ENCODE measurements at places on chromosomes 6 and 20.
A peak's percentile ranks its signal among the peaks of the same experiment; 100 is the strongest.

DNA sequence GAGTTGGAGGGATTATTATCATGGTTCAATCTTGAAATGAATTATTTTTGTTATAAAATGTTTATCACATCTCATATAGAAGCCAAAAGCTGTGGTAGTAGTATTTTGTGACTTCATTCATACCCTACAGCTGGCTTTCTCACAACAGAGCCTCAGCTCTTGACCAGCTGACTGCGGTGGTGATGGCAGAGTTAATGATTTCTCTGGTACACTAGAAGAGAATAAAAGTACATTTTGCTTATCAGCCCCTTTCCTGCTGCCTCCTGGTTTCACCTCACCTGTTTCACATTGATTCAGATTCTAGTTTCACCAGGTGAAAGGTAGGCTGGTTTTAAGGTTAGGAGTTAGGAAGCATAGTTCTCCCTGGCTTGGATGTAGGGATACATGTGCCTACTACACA lies 55.7 kb downstream of the AFG1L start:
- DNase-seq, result no peak

- no peak for DNase-seq
These were observed 713.4 kb downstream of the CD109 start for GRCh38 chr6:74409447-74409846.

DNA sequence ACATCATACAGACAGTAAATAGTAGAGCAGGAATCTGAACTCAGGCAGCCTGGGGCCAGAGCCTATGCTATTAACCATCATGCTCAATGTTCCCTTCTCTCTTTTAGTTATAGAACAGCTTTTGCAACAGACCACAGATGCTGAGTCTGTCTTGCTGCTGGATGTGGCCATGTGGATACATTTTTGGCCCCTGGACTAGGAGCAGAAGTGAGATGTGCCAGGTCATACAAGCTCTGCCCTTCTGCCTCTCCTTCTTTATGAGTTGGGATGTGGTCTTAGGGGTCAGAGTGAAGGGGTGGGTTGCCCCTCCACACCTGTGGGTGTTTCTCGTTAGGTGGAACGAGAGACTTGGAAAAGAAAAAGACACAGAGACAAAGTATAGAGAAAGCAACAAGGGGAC lies 14.6 kb upstream of the AARS2 start:
- DNase-seq, result no peak

GRCh38 chr6:75230484-75231325 lies 12.9 kb downstream of the COX7A2 start:
- no peak for DNase-seq

GRCh38 chr6:3162565-3163247 lies 5.4 kb upstream of the TUBB2A start:
- peak; percentile 64 for DNase-seq

DNA sequence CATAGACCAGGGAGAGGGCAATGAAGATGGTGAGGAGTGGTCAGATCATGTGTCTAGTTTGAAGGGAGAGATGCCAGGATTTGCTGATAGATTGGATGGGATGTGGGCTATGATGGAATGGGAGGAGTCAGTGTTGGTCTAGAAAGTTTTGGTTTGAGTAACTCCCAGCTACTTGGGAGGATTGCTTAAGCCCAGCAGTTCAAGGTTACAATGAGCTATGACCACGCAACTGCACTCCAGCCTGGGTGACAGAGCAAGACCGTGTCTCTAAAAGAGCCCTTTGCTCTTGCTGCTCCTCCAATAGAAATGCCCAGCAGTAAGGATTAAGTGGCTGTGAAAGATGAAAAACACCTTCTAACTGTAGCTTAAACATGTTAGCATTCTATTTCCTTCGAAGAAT lies 18.2 kb upstream of the LAMP5 start:
- DNase-seq, result no peak

DNA sequence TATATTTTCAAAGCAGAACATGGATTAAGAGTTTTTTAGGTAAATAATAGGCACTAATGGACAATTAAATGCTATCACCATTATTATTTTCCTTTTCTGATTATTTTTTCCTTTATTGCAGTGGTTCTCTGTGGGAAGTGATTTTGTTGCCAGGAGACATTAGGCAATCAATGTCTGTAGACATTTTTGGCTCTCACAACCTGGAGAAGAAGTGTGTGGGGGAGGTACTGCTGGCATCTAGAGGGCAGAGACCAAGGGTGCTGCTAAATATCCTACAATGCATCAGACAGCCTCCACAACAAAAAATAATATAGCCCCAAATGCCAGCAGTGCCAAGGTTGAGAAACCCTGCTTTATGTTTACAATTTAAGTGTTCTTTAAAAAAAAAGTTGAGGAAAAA lies 8.3 kb downstream of the IFNGR1 start:
- no peak for DNase-seq

DNA sequence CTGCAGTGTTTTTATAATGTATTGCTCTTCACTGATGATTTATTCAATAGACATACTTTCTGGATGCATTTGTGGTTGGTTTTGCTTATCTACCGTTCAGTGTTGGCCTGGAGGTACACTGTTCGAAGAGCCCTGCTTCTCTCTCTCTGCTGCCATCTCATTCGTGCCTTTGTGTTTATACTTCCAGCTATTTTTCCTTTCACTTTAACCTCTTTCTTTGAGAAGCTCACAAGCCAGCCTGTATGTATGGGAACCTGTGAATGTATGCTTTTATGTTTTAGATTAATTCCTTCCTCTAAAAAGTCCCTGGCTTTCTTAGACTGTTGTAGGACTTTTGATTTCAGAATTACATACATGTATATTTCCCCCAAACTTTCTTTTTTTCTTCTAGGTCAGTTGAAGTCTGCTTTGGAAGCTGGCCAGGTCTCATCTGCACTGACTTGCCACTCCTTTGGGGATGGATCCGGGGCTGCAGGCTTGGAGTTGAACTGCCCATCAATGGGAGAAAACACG lies 83.0 kb downstream of the SCAND1 start:
- no peak for DNase-seq

DNA sequence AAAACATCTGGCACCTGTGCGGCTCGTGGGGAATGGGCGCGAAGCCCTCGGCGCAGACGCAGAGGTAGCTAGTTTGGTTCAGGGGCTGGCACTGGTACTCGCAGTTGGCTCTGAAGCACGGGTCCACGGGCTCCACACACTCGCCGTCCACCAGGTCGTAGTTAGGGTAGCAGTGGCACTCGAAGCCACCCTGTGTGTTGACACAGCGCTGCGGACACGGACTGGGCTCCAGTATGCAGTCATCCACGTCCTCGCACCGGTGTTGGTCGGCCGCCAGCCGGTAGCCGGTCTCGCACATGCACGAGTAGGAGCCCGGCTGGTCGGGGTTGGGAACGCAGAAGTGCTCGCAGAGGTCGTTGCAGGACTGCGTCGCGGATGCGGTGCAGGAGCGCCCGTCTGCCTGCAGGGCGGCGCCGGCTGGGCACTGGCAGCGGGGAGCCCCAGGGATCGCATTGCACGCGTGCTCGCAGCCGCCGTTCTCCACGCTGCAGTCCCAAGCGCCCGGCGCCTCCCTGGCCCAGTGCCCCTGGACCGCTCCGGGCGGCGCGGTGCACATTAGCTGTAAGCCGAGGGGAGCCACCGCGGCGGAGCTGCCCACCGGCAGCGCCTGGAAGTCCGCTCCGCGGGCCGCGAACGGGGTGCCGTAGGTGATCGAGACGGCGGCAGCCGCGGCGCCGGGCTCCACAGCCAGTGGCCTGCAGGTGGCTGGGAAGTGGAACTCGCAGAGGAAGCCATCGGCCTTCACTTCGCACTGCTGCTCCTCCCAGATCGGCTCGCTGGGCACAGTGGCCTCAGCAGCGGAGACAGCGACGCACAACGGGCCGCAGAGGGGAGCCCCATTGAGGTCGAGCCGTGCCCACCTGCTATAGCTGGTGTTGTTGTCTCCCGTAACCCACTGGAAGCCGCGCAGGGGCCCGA lies 930 bp downstream of the THBD start:
- peak; percentile 51 for DNase-seq

- DNase-seq, result no peak
These were observed 22.8 kb upstream of the RBBP8NL start for GRCh38 chr20:62449951-62450691.

- no peak for DNase-seq
These were observed 5.2 kb upstream of the PLCB1 start for GRCh38 chr20:8126841-8127378.

All from bone marrow (tissue), 2 donors.